Stimulated activated CD4-positive, alpha-beta T cell treated with anti-CD3 and anti-CD28 coated beads, Interleukin-4, amount 100 ng/mL, for 4 hours (primary cell): ENCODE measurements at places on chromosomes 7 and 10.

GRCh38 chr10:576130-576465 is 113.4 kb downstream of the DIP2C start:
- DNase-seq = no peak

DNA sequence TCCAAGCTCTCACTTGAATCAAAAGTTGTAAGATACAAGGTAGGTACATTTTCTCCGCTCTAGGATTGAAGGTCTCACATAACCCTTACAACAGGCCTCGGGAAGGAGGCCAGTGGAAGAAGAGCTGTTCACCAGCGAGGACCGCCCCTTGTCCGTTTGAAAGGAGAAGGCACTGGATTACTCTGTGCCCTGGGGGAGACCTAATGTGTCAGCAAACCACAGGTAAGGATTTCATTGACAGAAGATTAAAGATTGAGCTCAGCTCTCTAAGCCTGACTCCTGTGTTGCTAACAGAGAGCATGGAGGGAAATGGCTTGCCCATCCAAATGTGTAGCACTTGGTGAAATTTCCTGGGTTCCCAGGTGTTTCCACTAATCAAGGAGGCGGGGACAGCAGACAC is 81.2 kb downstream of the SLC16A9 start:
- no peak for DNase-seq

DNA sequence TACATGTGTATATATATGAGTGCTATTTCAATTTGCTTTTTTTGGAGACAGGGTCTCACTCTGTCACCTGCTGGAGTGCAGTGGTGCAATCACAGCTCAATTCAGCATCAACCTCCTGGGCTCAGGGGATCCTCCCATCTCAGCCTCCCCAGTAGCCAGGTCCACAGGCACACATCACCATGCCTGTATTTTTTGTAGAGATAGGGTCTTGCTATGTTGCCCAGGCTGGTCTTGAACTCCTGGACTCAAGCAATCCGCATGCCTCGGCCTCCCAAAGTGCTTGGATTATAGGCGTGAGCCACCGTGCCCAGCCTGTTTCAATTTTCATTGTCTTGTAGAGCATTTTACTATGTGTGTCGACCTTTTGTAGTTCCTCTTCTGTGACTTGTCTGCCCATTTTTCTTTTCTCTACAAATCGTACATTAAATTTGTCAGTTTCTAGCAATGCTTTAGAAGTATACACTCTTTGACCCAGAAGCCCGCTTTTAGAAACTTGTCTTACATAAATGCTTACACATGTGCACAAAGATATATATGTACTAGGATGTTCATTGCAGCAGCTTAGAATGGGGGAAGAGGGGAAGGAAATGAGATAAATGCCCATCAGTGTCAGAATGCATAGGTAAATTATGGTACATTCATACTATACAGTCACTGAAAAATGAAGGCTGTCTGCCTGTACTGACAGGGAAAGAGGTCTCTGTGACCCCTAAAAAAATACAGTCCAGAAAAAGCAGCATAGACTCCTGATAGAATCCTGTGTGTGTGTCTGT is 12.2 kb upstream of the RFC2 start:
- no peak for DNase-seq

GRCh38 chr7:47492716-47493325 is 89.1 kb downstream of the TNS3 start:
- no peak for DNase-seq

DNA sequence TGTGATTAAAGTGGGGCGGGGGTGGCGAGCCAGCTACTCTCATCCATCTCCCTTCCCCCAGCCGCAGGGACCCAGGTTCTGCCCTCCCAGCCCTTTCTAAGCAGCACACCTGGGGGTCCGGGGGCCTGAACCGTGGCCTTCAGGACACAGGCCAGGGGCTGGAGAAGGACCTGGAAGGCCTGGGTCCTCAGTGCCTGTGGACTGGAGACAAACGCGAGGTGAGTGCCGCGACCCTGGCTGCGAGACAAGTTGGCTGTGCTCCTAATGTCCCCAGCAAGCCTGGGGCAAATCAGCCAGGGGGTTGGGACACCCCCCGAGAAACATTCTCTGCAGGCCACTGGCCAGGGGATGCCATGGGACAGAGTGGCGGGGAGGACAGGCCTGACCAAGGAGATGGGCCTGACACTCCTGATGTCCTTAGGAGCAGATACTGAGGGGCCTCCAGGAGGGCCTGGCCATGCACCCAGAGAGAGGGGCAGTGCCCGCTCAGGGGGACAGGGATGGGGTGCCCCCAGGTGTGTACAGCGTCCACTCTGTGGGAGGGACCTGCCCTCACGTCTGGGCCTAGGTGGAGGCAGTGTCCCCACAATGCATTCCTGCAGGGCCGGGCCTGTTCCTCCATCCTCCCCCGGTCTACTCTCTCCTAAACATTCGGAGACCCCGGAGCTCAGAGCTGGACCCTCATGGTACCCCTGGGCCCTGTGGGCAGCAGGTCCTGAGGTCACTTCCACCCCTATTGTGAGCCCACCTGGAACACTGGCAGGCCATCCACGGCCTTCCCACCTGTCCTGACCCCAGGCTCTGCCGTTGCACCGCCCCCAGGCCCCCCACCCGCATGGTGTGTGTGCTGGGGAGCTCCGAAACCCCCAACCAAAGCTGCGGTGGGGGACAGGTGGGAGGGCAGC is 13.1 kb downstream of the BRAT1 start:
- no peak for DNase-seq

GRCh38 chr7:12578930-12579640 is 8.6 kb downstream of the SCIN start:
- DNase-seq = no peak

GRCh38 chr10:132841615-132841975 is 55.6 kb upstream of the NKX6-2 start:
- DNase-seq = no peak

DNA sequence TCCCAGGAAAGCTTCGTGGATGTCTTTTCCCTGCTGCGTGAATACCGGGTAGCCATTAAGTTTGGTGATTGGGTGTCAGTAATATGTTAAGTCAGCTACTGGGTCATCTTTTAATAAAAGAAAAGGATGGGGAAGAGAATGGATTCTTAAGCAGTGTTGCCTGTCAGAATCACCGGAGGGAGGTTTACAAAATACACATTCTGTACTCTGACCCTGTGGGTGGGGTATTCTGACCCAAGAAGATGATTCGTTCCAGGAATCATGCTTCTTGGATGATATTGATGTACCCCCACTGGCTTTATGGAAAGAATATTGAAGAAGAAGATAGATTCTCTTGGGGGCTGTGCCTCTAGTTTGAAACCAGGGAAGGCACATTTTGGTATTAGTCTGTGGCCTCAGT is 18.3 kb downstream of the SGPL1 start:
- DNase-seq = no peak

- no peak for DNase-seq
Observed at GRCh38 chr10:22620140-22620857, 94.1 kb downstream of the PIP4K2A start.

DNA sequence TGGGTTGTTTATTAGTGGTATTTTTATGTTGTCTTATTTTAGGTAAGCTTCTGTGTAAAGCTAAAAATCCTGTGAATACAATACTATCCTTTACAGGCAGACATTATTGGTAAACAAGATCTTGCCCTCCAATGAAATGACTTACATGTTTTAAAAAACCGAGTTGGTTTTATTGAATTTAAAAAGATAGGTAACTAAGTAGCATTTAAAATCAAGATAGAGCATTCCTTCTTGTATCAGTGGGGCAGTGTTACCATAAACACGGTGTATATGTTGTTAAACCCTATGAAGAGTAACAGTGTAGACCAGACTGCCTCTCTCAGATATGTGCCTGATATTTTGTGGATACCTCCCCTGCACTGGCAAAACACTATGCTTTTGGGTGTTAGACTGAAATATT is 81.0 kb downstream of the SNX10 start:
- DNase-seq = no peak

- no peak for DNase-seq
Observed at GRCh38 chr7:49775065-49775948, 1.9 kb downstream of the VWC2 start.

GRCh38 chr10:22454634-22455033 is 109.3 kb downstream of the SPAG6 start:
- DNase-seq = no peak

DNA sequence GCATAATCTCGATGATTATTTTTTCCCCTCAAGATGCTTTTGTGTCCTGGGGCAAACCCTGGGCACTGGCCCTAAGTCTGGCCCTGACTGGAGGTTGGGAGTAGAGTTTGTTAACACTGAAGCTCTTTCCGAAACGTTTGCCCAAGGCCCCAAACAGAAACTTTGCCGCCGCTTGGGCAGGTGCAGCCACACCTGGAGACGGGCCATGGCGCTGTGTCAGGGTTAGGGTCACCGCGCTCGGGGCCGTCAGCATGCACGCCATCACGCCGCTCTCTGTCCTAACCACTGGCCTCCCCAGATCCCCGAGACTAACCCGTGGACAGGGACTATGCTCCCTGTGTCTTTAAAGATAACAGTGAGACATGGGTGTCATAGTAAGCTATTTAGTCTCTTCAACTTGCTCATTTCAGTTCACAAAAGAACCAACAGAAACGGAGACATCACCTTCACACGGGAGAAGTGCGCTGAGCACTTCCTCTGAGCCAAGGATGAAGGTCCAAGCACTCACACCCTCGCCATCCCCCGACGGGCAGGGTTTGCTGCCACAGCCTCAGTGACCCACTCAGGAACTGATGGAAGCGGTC is 85.3 kb upstream of the DIP2C start:
- no peak for DNase-seq

GRCh38 chr7:131570401-131570800 is 14.0 kb upstream of the PODXL start:
- no peak for DNase-seq

DNA sequence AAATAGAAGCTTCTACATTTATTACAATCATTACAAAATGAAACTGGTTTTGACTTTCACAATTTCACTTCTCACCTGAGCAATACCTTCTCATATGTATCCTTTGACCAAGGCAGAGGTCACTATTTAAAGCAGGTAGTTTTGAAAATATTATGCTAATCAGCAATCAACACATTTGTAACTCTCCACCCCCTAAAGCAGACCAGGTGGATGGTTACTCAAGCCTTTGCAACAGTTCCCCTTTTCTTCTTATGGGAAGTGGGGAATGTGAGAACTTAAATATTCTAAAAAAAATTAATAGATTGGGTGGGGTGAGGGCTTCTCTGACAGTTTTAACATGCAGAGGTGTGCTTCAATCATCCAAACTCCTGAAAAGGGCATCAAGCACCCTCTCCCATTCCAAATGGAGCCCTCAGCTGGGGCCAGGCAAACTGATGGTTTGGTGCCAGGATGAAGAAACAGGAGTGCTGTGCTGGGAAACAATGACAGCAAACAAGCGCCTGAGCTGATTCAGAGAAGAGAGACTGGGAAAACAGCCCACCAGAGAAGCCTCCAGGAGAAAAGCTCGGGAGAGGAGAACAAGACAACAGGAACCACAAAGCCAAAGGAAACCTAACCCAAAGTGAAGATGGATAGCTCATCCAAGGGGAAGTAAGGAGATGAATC is 17.1 kb downstream of the RAPGEF5 start:
- DNase-seq = no peak

DNA sequence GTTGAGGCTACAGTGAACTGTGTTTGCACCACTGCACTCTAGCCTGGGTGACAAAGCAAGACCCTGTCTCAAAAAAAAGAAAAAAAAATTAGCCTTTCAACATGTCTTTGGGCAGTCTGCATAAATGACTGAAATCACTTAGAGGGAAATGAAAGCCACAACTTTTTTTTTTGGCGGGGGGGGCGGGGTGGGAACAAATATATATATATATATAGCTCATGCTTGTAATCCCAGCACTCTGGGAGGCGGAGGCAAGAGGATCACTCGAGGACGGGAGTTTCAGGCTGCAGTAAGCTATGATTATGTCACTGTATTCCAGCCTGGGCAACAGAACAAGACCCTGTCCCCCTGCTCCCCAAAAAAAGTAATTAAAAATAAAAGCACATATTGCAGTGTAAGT is 23.4 kb upstream of the MICU1 start:
- no peak for DNase-seq

DNA sequence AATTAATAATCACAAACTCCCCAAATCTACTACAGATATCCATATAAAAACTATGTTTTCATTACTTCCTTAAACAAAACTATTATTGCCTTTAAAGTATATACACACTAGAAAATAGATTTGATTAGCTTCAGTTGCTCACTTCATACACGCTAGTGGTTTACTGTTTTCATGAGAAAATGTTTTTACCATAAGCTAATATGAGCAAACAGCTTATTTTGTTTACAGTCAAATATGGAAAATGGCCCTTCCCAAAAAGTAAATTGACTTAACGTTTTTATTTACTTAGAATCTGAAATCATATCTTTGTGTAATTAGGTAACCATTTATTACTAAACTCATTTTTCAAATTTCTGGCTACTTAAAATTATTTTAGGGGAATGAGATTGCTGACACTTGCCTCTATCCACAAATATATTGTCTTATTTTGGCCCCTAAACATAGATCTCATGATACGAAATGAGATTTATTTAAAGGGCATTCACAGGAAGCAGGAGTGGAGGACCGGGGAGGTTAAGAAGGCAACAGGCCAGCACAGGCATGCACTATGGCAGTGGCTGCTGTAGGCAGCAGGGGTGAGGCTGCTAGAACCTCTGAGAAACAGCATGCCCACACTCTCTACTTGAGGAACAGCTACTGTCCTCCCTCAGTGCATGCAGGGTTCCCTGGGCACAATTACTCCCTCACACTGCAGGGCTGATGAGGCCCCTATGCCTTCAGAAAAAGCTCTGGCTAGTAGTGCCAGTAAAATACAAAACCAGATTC is 29.6 kb upstream of the SOSTDC1 start:
- no peak for DNase-seq

- no peak for DNase-seq
Observed at GRCh38 chr10:71368643-71369042, 28.1 kb upstream of the CDH23 start.

- no peak for DNase-seq
Observed at GRCh38 chr7:146764458-146764857, 647.9 kb downstream of the CNTNAP2 start.

GRCh38 chr10:25117757-25118156 is 57.0 kb upstream of the GPR158 start:
- no peak for DNase-seq

DNA sequence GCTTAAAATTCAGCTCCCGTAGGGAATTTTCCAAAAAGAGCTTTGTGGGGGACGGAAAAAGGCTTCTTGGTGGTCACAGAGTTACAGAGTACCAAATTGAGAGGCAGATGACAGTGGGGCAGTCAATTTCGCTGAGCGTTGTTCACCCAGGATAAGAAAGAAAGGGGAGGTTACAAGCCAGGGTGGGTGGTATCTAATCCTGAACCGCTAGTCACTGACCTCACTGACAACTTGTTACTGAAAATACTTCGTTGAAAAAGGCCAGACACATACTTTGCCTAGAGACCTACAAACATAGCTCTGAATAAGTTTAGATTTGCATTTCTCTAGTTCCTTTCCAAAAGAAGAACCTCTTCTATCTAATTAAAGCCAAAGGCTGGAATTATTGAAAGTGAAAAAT is at the start of gene CTNNA3:
Gene CTNNA3, minus strand, starts transcription at position 167 of the 400 bp plus-strand sequence.
- no peak for DNase-seq

- no peak for DNase-seq
Observed at GRCh38 chr7:47092336-47092735, 489.6 kb downstream of the TNS3 start.

GRCh38 chr7:117163101-117163500 is 159.8 kb downstream of the WNT2 start:
- no peak for DNase-seq

GRCh38 chr10:85235258-85235657 is 906.9 kb downstream of the CCSER2 start:
- no peak for DNase-seq
